ENCODE measurements at places on chromosomes 2 and 18.

GRCh38 chr2:28318462-28319117 lies 74.1 kb upstream of the FOSL2 start:
- DNase-seq = no peak

GRCh38 chr2:233422050-233422639 lies 67.9 kb downstream of the DGKD start:
- no peak for DNase-seq

GRCh38 chr2:100416935-100417710 lies at the start of gene CHST10:
TSS of gene CHST10 (minus strand) at chr2:100417668. CDS start at chr2:100406675, 10,993 bp downstream.
- DNase-seq = no peak

DNA sequence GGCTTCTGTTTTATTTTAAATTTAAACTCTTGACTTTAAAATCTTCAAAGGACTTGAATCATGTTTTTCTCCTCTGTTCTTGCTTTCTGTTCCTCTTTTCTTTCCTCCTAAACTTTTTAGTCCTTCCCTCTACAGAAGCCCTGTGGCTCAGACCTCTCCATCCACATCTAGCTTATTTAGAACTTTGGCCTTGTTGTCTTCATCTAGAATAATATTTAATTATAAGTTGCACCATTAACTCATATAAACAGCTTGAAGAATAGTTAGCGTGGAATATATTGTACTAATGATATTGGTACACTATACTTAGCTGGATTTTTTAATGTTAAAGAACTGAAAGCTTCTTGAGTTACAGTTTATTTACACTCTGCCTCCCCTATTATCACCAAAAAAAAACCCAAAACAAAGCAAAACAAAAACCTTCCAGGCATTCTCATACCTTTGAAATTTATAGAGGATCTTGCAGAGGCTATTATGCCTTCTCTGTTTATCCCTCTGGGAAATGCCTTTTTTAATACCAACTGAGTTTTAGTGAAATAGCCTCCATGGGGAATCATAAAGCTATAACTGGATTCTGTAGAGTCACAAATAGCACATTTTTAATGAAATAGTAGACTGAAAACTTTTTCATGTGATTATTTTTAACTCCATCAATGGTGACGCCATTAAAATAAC lies 9.2 kb upstream of the CCDC141 start:
- DNase-seq = no peak

- DNase-seq = no peak
Measured at GRCh38 chr2:128370468-128371247, 52.0 kb upstream of the HS6ST1 start.

DNA sequence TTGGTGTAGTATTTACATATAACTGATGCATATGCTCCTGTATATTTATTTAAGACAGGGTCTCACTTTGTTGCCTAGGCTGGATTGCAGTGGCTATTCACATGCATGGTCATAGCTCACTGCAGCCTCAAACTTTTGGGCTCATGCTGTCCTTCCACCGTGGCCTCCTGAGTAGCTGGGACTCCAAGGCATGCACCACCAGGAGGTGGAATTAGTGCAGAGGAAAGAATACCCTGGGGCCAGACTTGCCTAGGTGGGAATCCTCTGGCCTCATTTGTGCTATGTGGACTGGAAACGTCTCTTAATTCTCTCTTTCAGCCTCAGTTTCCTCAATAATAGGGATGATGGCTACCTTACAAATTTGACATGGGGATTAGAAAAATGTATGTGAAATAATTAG lies 2.3 kb downstream of the CEP192 start:
- DNase-seq = no peak

DNA sequence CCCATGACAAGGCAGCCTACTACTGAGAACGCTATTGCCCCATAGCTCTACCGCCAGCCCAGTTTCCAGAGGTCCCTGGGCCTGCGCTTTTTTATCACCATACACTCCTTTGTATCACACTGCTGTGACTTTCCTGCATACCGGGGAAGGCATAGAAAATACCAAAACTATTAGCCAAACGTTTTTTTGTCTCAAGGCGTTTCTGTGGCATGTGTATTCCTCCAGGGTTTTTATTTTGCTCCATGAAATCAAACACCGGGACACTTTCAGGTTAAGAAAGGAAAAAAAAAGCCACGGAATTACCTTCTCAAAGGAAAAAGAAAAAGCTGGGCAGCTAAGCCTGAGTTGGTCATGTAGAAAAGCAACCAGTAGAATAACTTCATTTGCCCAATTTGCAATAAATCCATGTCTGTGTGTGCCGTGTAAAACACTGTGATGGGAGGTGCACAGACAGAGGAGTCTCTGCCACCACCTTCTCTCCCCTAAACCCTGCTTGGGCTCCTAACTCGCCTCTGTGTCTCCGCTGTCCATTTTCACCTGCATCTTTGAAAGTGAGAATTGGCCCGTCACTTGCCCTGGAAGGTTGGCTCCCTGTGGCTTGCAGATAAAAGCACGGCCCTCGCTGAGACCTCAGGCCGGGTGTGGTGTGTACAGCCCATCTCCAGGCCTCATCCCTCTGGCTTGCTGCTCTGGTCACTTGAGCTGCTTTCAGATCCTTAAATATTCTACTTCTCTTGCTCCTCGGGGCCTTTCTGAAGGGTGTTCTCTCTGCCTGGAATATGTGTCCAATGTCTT lies 1.7 kb downstream of the AMER3 start:
- no peak for DNase-seq

DNA sequence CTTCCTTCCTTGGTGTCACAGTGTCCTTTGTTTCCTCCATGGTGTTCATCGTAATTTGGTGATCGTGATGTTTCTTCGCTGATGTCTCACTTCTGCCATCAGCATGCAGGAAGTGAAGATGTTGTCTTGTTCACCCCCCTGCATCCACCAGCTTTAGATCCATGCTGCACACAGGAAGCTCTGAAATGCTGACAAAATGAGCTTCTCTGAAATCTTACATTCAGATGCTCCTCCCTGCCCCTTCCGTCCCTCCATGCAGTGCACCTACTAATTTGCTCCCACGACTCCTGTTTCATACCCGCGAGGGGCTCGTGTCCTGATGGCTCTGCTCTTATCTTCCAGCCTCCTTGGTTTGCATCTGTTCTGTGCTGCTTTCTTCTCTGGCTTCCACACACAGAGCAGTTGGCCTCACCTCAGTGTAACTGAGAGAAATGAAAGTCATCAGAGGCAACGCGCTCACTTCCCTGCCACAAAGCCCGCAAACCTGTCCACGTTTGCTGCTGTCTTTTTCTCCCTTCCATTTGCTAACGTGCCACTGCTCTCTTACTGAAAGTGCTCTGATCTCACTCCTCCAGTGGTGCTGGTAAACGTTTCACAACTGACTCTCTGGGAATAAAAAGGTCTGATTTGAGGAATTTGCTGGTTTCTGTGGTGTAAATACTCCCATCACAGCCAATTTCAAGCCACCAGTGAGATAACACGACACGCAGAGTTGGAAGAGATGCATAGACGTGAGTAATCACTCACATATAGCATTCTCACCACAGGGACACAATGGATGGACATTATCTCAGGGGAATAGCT lies 41.0 kb upstream of the MGAT4A start:
- DNase-seq = no peak

DNA sequence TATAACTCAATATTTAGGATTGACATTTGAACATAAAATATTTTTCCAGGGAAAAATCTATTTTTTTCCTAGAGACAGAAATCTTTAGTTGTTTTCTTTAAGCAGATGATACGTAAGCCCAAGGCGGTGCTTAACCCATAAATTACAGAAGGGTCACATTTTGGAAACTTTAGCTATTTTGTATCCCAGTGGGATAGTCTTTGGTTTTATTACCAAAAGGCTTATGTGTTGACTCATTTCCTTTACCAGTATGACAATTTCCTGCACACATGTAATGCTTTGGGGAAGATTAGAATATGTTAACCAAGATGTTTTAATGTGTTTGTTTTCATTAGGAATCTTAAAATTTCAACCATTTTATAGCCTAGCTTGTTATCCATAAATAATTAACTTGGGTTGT lies 24.8 kb downstream of the DYNC1I2 start:
- no peak for DNase-seq

DNA sequence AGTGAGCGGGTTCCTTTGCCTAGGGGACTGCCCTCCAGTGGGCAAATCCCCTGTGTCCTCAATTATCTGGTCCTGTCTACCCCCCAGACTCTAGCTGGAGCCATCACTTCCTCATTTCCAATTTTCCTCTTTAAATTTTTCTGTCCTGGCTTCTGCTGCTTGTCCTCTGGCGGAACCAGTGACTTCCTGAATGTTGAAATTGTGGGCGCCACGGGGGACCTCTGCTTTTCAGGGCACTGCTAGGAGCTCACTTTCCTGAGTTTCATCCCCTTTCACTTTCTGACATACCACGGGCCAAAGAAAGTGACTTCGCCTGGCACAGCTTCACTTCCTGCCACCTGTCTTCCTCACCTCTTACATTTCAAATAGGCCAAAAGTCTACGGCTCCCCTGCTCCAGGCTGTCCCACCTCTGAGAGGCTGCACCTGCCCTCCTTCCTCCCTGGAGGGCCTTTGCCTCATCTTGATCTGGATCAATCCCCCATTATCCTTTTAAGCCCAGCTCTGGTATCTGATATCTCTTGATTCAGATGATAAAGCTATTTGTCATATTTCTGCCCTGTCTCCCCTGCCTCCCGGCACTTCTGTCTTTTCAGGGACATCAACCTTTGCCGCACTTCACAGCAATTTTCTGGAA lies 1.4 kb upstream of the MARCO start:
- DNase-seq = no peak

DNA sequence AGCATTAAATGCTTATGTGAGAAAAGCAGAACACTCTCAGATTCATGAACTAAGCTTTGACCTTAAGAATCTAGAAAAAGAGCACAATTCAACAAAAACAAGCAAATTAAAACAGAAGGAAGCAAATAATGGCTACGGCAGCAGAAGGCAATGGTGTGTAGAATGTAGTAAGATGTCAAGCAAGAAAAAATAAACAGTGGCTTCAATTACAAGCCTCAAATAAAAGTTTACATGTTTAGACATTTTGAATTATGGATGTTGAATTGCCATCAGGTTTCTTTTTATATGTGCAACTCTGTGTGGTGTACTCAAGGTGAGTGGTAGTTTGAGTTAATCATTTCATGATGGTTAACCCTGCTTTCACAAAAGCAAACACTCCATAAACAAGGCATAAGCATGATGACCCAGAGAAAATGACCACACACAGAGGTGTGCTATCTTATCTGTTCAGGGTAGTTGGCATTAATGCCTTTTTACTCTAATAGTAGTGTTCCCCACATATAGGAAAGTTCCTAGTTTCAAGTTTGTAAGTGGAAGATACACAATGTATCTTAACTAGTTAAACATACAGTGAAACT lies 207.1 kb downstream of the FIGN start:
- DNase-seq = no peak

- no peak for DNase-seq
Measured at GRCh38 chr2:64225491-64225890, 81.3 kb upstream of the PELI1 start.

DNA sequence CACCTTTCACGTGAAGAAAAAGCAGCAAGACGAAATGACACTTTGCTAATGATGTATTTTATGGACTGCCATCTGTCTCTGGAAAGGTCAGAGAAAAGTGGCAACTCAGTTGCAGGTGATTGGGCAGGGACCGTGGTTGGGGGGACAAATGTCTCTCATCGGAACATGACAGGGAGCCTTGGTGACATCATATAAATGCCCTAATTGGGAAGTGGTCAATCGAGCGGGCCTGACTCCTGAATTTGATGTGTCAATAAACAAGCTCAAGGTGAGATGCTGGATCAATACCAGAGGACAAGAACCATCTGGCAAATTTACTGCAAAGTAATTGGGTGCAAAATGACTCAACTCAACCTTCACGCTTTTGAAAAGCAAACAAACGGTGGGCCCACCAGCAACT lies 151.9 kb upstream of the SKOR2 start:
- no peak for DNase-seq

- no peak for DNase-seq
Measured at GRCh38 chr2:197969391-197969893, 165.0 kb downstream of the PLCL1 start.

- DNase-seq = no peak
Measured at GRCh38 chr18:13306583-13306982, 88.0 kb downstream of the LDLRAD4 start.

DNA sequence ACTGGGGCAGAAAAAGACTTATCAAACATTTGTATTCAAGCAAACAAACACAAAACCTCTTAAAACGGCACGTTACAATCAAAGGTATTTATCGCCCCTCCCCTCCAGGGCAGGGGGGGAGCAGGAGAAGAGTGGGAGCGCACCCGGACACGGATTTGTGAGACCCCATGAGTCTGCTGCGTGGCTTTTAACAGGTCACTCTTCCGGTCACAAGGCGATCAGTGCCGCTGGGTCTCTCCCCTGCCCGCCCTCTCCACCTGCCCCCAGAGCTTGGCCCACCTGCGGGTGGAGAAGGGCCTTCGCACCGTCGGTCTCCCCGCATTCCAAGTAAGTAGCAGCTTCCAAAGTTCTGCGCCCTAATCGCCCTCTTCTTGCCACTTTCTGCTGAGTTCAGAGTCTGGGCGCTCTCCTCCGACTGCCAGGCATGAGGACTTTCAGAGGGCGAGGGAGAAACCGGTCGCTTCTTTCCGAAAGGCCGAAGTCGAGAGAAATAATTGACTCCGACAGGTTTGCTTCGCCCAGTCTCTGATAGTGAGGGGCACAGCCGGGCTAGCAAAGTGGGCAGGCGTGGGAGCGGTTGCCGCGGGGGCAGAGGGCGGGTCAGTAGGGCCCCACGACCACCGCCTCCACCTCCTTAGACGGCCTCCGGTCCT lies 800 bp downstream of the RPRM start:
- DNase-seq = no peak

DNA sequence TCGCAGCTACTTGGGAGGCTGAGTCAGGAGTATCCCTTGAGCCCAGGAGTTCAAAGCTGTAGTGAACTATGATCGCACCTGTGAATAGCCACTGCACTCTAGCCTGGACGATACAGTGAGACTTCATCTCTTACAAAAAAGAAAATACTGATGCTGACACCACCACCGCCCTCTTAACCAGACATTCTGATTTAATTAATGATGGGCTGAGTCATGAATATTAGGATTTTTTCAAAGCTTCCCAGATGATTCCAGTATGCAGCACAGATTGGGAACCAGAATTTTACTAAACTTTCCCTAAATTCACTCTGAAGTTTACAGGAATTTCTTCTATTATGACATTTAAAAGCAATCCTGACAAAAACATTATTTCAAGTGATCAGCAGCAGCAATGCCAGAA lies 130.1 kb downstream of the ERBB4 start:
- no peak for DNase-seq

GRCh38 chr18:49597157-49597931 lies 35.5 kb downstream of the LIPG start:
- no peak for DNase-seq

DNA sequence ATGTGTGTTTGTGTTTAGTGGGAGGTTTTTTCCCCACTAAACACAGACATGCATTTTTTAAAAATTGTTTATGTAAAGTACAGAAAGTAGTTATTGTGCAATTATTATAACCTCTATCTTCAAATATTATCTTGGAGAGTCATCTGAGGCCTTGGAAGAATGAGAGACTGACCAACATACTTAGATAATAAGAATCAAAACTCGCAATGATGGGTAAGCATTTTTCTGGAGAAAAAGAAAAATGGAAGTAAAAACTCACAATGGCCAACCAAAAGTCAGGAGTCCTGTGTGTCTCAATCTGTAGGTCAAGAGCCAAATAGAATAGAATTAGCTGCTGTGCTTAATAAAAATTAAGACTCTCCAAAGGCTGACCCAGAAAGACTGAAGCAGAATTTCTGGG lies 43.0 kb downstream of the MEMO1 start:
- DNase-seq = no peak

Measured in cortex of kidney (tissue), 1 donor.